ENCODE measurements at places on chromosomes 16 and 17.
A peak's percentile ranks its signal among the peaks of the same experiment; 100 is the strongest.

- no peak for DNase-seq
Measured at GRCh38 chr17:50697663-50698272, 9.9 kb downstream of the ANKRD40 start.

- DNase-seq: peak; percentile 91
Measured at GRCh38 chr16:72937916-72938794, 109.8 kb downstream of the ZFHX3 start.

GRCh38 chr17:62032480-62032879, 32.6 kb downstream of the MED13 start:
- DNase-seq: no peak

- DNase-seq: no peak
Measured at GRCh38 chr16:78455861-78456260, 356.4 kb downstream of the WWOX start.

GRCh38 chr16:49560004-49560830, 186.6 kb downstream of the C16orf78 start:
- no peak for DNase-seq

DNA sequence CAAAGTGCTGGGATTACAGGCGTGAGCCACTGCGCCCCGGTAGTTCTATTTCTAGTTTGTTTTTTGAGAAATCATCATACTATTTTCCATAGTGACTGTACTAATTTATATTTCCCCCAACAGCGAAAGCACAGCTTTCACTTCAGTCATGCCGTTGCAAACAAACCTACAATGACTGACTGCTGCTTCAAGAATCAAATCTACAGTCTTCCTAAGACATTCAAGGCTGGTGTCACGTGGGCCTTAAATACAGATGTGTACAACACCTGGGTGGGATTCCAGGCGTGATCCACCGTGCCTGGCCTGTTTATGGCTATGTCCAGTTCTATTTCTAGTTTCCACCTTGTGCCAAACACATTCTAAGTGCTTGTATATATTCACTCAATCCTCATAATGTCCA, 72.0 kb downstream of the ABCC6 start:
- DNase-seq: no peak

DNA sequence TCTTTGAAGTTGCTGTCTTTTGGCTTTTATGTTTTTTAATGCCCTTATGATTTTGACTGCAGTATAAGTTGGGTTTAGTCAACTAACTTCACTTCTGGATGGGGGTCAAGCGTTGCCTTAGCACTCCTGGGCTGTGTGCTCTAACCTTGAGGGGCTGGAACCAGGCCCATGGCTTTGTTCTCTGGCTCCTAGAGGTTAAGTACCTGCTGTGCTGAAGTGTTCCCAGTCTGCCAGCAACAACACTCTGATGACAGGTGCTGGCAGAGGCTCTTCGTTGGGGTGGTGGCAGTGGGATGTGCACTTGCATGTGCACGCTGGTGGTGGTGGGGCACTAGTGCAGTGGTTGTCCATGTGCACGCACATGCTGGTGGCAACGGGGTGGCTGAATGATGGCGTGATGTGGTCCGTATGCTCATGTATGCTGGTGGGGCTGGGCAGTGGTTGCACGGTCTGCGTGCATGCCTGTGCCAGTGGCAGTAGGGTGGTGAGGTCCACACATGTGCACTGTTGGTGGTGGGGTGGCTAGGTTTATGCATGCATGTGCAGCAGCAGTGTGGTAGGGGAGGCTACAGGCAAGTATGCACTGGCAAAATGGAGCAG, 447.8 kb upstream of the GOT2 start:
- no peak for DNase-seq

DNA sequence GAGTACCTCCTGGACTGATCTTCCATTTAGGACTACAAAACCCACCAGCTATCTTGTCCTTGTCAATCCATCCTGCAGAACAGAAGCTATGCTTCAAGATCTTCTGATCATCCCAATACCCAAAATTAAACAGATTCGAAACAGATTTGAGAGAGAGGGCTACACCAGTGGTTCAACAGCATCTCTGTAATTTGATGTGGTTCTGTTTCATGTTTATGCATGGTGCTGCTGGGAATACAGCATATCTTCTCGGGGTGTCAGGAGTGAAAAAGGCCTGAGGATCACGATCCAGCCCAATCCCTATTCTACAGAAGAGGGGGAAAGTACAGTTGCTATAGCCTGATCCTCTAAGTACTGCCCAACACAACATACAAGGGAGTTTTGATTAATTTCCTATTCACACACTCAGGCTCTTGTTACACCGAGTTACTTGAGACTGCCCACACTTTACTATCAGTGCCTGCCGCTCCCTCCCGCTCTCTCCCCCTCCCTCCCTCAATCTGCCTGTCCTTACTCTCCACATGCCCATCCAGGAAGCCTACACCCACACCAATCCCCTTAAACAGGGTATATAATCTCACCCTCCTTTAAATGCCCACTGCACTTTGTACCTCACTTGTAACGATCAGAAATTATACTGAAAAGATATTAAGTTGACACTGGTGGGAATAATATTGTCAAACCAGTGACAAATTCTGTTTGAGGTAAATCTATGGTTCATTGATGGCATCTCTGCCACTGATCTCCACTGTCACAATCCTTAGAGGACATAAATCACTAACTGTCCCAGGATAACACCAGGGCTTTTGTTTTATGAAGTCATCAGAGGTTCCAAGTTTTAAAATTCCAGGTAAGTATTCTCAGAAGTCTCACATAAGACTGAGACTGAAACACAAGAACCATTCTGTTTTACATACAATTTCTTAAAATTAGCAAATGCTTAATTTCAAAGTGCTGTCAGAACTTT, 89.3 kb upstream of the PLEKHM1 start:
- no peak for DNase-seq

DNA sequence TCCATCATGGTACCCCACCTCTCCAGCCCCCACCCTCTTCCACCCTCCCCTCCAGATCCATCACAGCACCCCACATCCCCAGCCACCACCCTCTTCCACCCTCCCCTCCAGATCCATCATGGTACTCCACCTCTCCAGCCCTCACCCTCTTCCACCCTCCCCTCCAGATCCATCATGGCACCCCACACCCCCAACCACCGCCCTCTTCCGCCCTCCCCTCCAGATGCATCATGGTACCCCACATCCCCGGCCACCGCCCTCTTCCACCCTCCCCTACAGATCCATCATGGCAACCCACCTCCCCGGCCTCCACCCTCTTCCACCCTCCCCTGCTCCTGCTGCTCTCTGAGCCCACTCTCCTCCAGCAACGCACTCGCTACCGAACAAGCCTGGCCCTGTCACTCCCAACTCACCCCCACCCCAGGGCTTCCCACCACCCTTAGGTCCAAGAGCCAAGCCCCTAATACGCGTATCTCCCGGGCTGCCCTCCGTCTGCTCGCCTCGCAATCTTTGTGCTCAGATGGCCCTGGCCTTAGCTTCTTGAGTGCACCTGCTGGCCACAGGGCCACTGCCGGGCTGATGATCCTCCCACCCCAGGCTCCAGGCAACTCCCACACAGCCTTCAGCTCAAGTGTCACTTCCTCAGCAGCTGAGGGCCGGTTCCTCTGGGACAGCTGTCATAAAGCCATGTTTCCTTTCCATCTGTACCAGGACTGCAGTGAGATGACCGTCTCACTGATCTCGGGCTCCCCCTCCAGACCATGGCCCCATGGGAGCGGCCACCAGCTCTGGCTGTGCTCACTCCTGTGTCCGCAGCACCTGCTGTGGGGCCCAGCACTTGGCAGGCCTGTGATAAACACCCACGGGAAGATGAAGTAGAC, 25.5 kb downstream of the KDM8 start:
- DNase-seq: no peak

DNA sequence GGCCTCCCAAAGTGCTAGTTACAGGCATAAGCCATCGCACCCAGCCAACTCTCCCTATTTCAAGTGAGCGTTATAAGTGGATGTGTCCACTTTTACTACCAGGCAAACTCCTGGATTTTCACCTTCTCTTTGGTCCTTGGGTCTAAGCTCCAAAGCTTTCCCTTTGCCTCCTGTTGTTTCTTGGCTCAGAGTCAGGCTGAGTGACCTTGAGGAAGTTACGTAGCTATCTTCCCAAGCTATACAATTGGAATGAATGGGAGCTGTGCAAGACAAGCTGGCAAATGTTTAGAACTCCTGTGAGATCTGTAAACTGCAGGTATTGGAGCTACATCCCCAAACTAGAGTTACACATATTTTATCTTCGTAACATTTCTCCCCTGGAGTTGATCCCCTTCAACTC, 20.3 kb downstream of the NXPH3 start:
- no peak for DNase-seq

GRCh38 chr17:77280304-77281121, 139.7 kb downstream of the SEC14L1 start:
- peak; percentile 88 for DNase-seq

- no peak for DNase-seq
Measured at GRCh38 chr16:84143784-84144199, 1.2 kb downstream of the HSDL1 start.

DNA sequence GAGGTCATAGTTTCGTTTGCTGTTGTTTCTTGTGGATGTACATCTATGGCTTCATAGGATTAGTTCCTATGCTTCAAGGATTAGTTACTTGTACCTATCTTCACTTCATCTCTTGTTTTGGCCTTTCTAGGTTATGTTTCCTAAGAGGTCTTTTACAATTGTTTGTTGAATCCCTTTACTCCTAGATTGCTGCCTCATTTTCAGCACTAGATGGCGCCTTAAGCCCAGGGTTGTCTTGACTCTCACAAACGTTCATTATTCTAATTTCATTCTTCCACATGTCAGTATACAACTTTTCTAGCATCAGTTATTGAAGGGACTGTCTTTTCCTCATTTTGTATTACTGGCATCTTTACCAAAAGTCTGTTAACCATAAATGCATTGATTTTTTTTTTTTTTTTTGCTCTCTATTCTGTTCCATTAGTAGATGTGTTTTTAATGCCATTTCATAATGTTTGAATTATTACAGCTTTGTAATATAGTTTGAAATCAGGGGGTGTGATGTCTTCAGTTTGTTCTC, 45.0 kb upstream of the NACA2 start:
- peak; percentile 70 for DNase-seq

DNA sequence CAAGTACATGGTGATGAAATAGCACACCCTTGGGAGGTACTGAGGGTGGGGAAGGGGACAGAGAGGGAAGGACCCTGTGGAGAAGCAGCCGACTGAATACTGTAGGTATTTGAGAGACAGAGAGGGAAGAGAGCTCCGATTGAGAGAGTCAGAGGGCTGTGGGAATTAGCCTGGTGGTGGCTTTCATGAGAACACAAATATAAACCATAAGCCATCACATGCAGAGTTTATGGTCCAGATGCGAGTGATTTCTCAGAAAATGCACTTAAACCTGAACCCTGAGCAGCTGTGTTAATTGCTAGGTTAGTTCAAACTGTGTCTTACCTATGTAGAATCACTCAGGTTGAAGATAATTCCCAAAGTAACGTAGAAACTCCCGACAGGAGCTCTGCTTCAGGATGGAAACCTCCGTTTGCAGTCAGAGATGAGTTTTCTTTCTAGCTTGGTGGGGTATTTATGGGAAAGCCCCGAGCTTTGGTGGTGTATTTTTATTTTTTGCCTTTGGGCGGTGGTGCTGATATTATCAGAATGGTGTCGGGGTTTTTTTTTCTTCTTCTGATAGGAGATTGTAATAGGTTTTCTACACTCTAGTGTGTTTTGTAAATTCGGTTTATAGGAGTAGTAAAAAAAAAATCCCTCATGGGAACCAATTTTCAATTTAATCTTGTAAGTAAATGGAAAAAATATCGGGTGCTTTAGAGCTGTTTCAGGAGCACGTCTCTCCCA, 184.9 kb upstream of the CACNG5 start:
- DNase-seq: no peak

DNA sequence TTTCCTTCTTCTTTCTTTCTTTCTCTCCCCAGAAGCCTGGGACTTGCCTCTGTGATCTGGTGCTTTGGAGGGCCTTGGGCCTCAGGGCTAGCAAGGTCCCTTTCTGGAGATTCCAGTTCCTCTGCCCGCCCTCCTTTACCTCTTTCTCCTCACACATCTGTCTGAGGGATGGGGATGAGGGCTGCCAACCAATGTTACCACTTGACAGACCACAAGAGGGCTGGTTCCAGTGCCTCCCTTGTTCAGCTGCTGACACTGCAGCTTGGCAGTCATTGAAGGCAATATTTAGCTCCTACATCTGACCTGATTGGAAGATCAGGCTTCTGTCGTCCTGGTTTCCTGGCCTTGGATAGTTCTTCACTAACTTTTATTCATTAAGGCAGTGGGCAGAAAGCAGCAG, 3.6 kb upstream of the ZNF652 start:
- peak; percentile 57 for DNase-seq

GRCh38 chr16:87496447-87496801, 3.6 kb upstream of the ZCCHC14 start:
- DNase-seq: no peak

- DNase-seq: no peak
Measured at GRCh38 chr17:76568811-76569221, 16.8 kb downstream of the ST6GALNAC2 start.

DNA sequence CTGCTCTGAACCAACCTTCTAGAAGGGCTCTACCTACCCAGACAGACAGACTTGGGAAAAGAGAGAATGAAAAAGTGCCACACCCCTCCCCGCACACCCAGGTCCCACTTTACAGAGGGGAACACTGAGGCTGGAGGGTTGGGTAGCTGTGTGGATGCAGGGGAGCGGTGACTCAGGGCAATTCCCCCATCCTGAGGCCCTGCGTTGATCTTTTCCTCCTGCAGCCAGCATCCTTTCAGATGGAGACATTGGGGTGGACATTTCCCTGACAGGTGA, 10.0 kb downstream of the CETP start:
- DNase-seq: no peak

- DNase-seq: no peak
Measured at GRCh38 chr17:66488864-66489263, 186.5 kb downstream of the PRKCA start.

DNA sequence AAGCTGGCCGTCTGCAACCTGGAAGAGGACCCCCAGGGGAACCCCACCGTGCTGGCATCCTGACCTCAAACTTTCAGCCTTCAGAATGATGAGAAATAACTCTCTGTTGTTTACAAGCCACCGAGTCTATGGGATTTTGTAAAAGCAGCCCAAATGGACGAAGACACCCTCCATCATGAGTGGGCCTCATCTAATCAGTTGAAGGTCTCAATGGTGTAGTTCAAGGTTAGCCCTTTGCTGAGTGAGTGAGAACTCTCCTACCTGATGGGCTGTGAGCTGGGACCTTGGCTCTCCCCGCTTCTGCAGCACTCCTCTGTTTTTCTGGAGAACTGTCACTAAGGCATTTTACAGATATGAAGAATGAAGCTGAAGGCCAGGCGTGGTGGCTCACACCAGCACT, 325.9 kb upstream of the TNRC6C start:
- DNase-seq: no peak

- no peak for DNase-seq
Measured at GRCh38 chr16:80990577-80990976, 16.1 kb downstream of the CMC2 start.

DNA sequence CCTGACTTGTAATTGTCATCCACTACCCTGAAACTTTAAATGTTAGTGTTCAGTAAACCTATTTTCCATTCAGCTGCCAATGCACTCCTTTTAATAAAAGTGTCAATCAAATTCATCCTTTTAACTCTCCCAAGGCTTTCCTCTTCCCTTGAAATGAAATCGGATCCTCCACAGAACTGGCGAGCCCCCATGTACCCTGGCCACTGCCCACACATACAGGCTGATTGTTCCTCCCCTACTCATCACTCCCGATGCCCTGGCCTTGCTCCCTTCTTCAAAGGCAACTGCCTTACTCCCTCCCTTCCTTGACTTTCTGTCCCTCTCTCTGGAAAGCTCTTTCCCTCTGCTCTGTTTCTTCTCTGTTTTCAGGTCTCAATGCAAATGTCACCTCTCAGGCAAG, 7.6 kb downstream of the KRT33A start:
- DNase-seq: no peak

Data from NCI-H69 (cell line).